ENCODE measurements at places on chromosomes 16 and 17. TPM values are rescaled to one million over a fixed set of nuclear protein-coding genes. Genes with fewer than 3 reads are reported as not detected.

GRCh38 chr17:27413792-27414191 lies 42.5 kb upstream of the KSR1 start:
- H3K4me1 ChIP-seq, result peaks cover 2% of the 10 kb centered on the region
- H3K27ac ChIP-seq, result no peak overlapping the region
- DNase-seq, result no peak
- H3K27me3 ChIP-seq, result peaks cover 4% of the 10 kb centered on the region
- no peaks in the 10 kb centered on the region for H3K36me3 ChIP-seq

Gene PIK3R5
- not detected for total RNA-seq

Gene SMTNL2
- not detected for total RNA-seq

Gene KRT20
- not detected for total RNA-seq

DNA sequence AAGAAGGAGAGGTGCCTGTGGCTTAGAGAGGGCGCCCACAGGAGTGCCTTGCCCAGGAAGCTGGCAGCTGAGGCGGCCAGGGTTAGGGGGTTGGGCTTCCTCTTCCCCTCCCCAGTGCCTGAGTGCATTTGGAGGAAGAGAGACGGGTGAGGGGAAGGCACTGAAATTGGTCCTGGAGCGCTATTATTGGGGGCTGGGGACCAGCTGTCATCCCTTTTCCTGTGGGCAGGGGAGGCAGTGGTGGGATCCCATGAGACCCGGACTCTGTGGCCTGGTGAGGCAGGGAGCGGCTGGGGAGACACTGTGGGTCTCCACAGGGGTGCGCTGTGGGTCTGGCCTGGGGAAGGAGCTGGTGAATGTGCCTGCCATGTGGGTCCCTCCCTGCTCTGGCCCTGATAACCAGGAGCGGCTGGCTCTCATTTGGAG lies 259.7 kb downstream of the SEC14L1 start:
- no peaks in the 10 kb centered on the region for H3K36me3 ChIP-seq
- no peak overlapping the region for H3K27ac ChIP-seq
- DNase-seq, result peak; percentile 58
- H3K4me1 ChIP-seq, result peaks cover 25% of the 10 kb centered on the region

Gene CORO6
- total RNA-seq, result 7.8 TPM

DNA sequence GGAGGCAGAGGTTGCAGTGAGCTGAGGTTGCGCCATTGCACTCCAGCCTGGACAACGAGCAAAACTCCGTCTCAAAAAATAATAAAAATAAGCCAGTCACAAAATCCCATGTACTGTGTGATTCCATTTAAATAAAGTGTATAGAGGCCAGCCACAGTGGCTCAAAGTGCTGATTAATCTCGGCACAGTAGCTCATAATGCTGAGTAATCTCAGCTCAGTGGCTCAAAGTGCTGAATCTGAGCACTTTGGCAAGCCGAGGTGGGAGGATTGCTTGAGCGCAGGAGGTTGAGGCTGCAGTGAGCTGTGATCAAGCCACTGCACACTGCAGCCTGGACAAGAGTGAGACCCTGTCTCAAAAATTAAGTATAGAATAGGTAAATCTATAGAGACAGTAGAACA lies 4.9 kb downstream of the TMED6 start:
- H3K27me3 ChIP-seq, result no peaks in the 10 kb centered on the region
- H3K4me1 ChIP-seq, result no peaks in the 10 kb centered on the region
- no peak overlapping the region for H3K27ac ChIP-seq
- H3K4me3 ChIP-seq, result no peak overlapping the region
- peaks cover 7% of the 10 kb centered on the region for H3K36me3 ChIP-seq

Gene TBC1D16
- 48.6 TPM for total RNA-seq

Gene SYT17
- 1.9 TPM for total RNA-seq

Gene KRTAP1-5
- not detected for total RNA-seq

GRCh38 chr16:35425270-35425669 lies 1965.9 kb downstream of the TP53TG3F start:
- H3K36me3 ChIP-seq, result no peaks in the 10 kb centered on the region
- H3K27me3 ChIP-seq, result no peaks in the 10 kb centered on the region
- H3K27ac ChIP-seq, result no peak overlapping the region
- no peaks in the 10 kb centered on the region for H3K4me1 ChIP-seq
- H3K4me3 ChIP-seq, result no peak overlapping the region

Gene OSGIN1
- total RNA-seq, result 8.6 TPM

Gene PLEKHH3
- 13.2 TPM for total RNA-seq

- DNase-seq, result no peak
- H3K4me3 ChIP-seq, result no peak overlapping the region
- H3K27ac ChIP-seq, result no peak overlapping the region
- H3K36me3 ChIP-seq, result no peaks in the 10 kb centered on the region
Observed at GRCh38 chr17:13925579-13925978, 143.7 kb upstream of the COX10 start.

- H3K4me3 ChIP-seq, result no peak overlapping the region
- H3K27me3 ChIP-seq, result no peaks in the 10 kb centered on the region
- H3K36me3 ChIP-seq, result no peaks in the 10 kb centered on the region
Observed at GRCh38 chr17:14856176-14856575, 408.9 kb downstream of the PMP22 start.

Gene HBZ
- total RNA-seq, result not detected

Gene MT1M
- total RNA-seq, result 1.8 TPM

- no peaks in the 10 kb centered on the region for H3K27me3 ChIP-seq
- no peak overlapping the region for H3K27ac ChIP-seq
- no peak overlapping the region for H3K4me3 ChIP-seq
- DNase-seq, result no peak
- H3K4me1 ChIP-seq, result no peaks in the 10 kb centered on the region
Observed at GRCh38 chr16:24801761-24802302, 43.9 kb upstream of the SLC5A11 start.

Gene SDR42E2
- total RNA-seq, result 0.21 TPM

GRCh38 chr17:76405967-76406647 lies 21.7 kb downstream of the SPHK1 start:
- H3K27me3 ChIP-seq, result no peaks in the 10 kb centered on the region
- H3K36me3 ChIP-seq, result peaks cover 14% of the 10 kb centered on the region
- H3K4me1 ChIP-seq, result no peaks in the 10 kb centered on the region
- no peak for DNase-seq
- H3K27ac ChIP-seq, result no peak overlapping the region

Gene KRTAP4-4
- total RNA-seq, result not detected

- H3K36me3 ChIP-seq, result no peaks in the 10 kb centered on the region
- peaks cover 4% of the 10 kb centered on the region for H3K27me3 ChIP-seq
- no peak overlapping the region for H3K27ac ChIP-seq
Observed at GRCh38 chr16:87535855-87536794, 43.3 kb upstream of the ZCCHC14 start.

GRCh38 chr16:74888888-74889287 lies 96.0 kb downstream of the WDR59 start:
- peaks cover 4% of the 10 kb centered on the region for H3K4me1 ChIP-seq
- no peaks in the 10 kb centered on the region for H3K27me3 ChIP-seq
- no peak for DNase-seq
- H3K4me3 ChIP-seq, result no peak overlapping the region
- peaks cover 27% of the 10 kb centered on the region for H3K36me3 ChIP-seq

Gene SMIM36
- total RNA-seq, result not detected

Gene DNASE1L2
- total RNA-seq, result 1.0 TPM

DNA sequence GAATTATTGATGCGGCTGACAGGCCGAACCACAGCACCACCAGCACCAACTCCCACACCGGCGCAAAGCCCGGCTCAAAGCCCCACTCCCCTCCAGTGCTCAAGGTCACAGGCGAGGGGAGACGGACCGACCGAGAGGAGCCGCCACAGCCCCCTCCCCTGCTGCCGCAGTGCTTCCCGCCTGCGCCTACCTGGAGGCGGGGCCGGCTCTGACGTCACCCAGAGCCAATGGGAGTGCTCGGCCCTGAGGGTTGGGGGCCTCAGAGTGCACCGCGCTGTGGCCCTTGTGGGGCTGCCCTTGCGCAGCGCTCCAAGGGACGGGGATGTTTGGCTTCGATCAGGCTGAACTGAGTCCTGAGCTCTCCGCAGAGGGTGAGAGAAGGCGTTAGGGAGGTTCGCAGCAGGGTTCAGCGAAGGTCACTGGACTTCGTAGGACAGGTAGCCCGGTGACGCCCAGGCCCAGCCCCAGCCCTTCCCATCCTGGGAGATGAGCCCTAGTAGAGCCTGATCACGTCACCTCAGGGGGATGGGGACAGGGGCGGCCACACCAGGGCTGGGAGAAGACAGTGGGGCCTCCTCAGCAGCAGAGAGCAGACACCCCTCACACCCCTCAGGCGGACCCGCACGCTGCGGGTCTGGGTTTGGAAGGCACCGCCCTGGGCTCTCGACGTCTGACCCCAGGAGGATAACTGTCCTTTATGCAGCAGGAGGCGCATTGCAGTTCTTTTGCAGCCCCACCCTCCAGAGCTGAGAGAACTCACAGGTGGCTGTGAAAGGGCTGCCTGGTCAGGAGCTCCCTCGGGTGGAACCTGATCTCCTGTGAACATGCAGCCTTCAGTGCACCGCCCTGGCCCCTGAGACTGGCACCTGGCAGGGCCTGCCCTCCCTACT lies 1.5 kb downstream of the NDRG4 start:
- H3K27ac ChIP-seq, result no peak overlapping the region
- no peak overlapping the region for H3K4me3 ChIP-seq
- no peak for DNase-seq
- H3K27me3 ChIP-seq, result no peaks in the 10 kb centered on the region
- no peaks in the 10 kb centered on the region for H3K4me1 ChIP-seq
- no peaks in the 10 kb centered on the region for H3K36me3 ChIP-seq

Data from endothelial cell of umbilical vein (primary cell).